NCI-H1417 (cell line): ENCODE measurements at places on chromosomes 1 and 21.

DNA sequence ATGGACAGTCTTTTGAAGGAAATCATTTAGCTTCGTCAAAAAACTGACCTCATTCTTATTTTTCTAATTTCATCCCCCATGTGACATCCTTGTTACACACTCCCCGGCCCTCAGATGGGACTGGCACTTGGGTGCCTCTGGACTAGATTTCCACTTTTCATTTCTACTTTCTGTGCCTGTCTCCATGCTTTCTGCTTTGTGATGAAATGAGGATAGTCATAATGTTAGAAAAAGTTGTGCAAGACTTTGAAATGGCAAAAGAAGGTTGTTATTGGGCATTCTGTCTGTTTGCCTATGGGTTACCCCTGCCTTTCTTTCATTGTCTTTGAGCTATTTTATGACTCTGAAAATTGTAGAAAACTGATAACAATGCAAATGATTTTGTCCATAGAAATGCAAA, 54.9 kb downstream of the MDM4 start:
- DNase-seq: no peak

GRCh38 chr1:54153535-54154439, 987 bp upstream of the CDCP2 start:
- DNase-seq: peak; percentile 79

DNA sequence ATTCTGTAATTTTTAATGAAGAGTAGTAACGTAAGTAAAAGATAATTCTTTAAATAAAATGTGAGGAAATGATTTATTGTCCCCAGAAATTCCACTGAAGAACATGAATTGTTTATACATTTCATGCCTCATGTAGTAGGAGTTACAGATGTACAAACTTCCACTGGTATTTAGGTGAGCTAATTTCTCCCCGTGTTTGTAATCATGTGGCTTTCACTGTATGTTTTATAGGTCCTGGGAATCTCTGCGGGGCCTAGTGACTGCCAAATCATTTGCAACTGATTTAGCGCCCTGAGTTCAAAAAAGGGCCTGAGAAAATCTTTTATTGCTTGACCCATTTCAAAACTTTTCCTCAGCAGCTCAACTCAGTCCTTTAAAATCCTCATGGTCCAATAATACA, 30.5 kb upstream of the FASLG start:
- no peak for DNase-seq

DNA sequence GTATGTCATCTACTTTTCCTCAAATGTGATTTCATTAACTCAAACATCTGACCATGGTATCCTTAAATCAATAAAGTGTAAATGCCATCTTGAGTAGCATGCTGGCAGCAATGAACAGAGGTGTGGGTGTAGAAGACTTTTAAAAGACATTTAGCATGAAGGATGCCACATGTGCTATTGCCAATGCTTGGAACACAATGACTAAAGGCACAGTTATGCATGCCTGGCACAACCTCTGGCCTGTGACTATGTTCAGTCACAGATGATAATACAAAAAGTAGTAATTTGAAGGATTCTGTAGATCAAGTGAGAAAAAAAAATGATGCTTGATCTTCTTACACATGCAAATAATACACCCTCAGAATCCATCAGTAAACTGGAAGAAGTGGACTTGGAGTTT, 938.9 kb upstream of the ADGRL4 start:
- DNase-seq: no peak
